ENCODE measurements at places on chromosomes 7 and 10.

- DNase-seq: no peak
Measured at GRCh38 chr10:106957823-106958588, 206.5 kb downstream of the SORCS1 start.

- no peak for DNase-seq
Measured at GRCh38 chr7:767941-768731, 41.1 kb upstream of the PRKAR1B start.

GRCh38 chr10:101112799-101113594, 18.1 kb upstream of the TLX1 start:
- no peak for DNase-seq

DNA sequence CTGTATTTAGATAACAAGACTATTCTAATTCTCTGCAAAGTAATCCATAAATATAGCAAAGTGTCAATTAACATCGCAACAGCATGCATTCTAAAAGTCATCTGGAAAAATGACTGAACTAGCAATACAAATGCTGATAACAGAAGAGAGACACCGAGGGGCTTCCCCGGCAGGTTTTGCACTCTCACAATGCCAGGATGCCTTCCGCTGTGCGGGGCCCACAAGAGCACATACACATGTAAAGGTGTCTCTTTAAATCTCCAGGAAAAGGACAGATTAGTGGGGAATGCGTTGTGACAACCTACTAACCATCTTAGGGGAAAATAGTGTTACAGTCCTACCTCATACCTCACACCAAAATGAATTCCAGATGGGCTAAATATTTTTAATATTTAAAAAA, 86.9 kb downstream of the CXCL12 start:
- DNase-seq: no peak

Data from H54 (cell line).